ENCODE measurements at places on chromosomes 6 and 20. TPM values are rescaled to one million over a fixed set of nuclear protein-coding genes. Genes with fewer than 3 reads are reported as not detected.

GRCh38 chr6:45074439-45074838 is 253.7 kb upstream of the RUNX2 start:
- DNase-seq: peak; percentile 28

DNA sequence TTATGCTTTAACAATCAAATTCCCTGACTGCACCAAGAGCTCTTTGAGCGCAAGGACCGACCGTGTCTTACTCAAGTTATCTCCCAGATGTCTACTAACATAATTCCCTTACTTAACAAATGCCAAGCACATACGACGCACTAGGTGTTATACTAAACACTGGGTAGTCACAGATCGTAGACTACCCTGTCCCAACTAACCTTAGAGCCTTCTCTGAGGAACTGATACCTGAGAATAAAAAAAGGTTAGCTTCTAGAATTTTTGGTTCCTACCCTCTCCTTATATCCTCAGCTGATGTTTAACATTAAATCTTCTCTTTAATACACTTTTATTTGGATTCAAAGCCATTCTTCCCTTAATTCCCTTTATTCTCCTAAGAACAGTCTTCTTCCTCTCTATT is 38.5 kb downstream of the EPB41L2 start:
- no peak for DNase-seq

The COL9A3 gene
- 7.9 TPM for total RNA-seq

DNA sequence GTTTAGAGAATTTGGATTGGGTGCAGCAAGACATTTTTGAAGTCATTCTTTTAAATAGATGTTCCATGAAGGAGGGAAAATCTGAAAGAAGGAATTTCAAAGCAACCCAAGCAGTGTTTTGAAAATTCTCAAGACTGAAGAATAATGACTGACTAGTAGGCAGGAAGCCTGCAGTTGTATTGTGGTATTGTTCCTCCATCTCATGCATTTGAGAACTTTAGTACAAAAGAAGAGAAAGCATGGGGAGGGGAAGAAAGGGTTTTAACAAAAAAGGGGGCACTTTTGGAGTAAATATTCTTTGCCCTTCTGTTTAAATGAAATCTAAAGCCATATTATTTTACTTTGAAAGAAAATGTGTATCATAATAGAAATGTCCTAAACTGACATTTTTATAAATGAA is 6.6 kb downstream of the NCOA3 start:
- DNase-seq: no peak

The CDH26 gene
- 1.6 TPM for total RNA-seq

All from cardiac muscle cell (in vitro differentiated cells and primary cell).